ENCODE measurements at places on chromosomes 12 and 14. TPM values are rescaled to one million over a fixed set of nuclear protein-coding genes. Genes with fewer than 3 reads are reported as not detected.

The MEG3 gene
- not detected for total RNA-seq

The MSI1 gene
- 0.78 TPM for total RNA-seq

The PMCH gene
- total RNA-seq, result not detected

The IL31 gene
- total RNA-seq, result not detected

The GALNT16 gene
- not detected for total RNA-seq

The GMFB gene
- 32.1 TPM for total RNA-seq

The GLT8D2 gene
- total RNA-seq, result not detected

The KLHL33 gene
- total RNA-seq, result 0.59 TPM

The CEBPE gene
- total RNA-seq, result 0.34 TPM

The RNF212B gene
- not detected for total RNA-seq

The APOF gene
- not detected for total RNA-seq

The GYS2 gene
- not detected for total RNA-seq

The NIN gene
- total RNA-seq, result 71.9 TPM

The C14orf119 gene
- 51.1 TPM for total RNA-seq

The RNASE3 gene
- total RNA-seq, result not detected

The TAS2R10 gene
- not detected for total RNA-seq

The ANAPC5 gene
- 122 TPM for total RNA-seq

The KLRK1 gene
- 111 TPM for total RNA-seq

The IRF9 gene
- 112 TPM for total RNA-seq

The MORN3 gene
- 1.1 TPM for total RNA-seq

The RNF10 gene
- total RNA-seq, result 155 TPM

The KLRB1 gene
- total RNA-seq, result 4.9 TPM

The ACSM4 gene
- total RNA-seq, result not detected

The LRRC10 gene
- not detected for total RNA-seq

The PLEKHH1 gene
- total RNA-seq, result 4.8 TPM

The KRT85 gene
- total RNA-seq, result not detected

The LBHD2 gene
- not detected for total RNA-seq

The GRIN2B gene
- not detected for total RNA-seq

The GPR84 gene
- not detected for total RNA-seq

The NID2 gene
- total RNA-seq, result 0.29 TPM

The PPP1R1A gene
- not detected for total RNA-seq

The SPTB gene
- 0.07 TPM for total RNA-seq

The CMA1 gene
- not detected for total RNA-seq

The CLEC6A gene
- not detected for total RNA-seq

The HCAR1 gene
- 0.18 TPM for total RNA-seq

The GLTP gene
- total RNA-seq, result 19.9 TPM

The IAPP gene
- not detected for total RNA-seq

The RTL1 gene
- not detected for total RNA-seq

Data from activated CD8-positive, alpha-beta T cell treated with anti-CD3 and anti-CD28 coated beads for 36 hours (primary cell).